ENCODE measurements at places on chromosomes 7 and 10.

- DNase-seq = peak; percentile 22
Measured at GRCh38 chr7:36312064-36312914, 77.4 kb upstream of the ANLN start.

GRCh38 chr7:131302876-131303707 is 24.6 kb upstream of the MKLN1 start:
- peak; percentile 25 for DNase-seq

GRCh38 chr7:45185028-45185863 is 27.7 kb downstream of the RAMP3 start:
- no peak for DNase-seq

- no peak for DNase-seq
Measured at GRCh38 chr10:121076776-121077715, 225.9 kb downstream of the WDR11 start.

DNA sequence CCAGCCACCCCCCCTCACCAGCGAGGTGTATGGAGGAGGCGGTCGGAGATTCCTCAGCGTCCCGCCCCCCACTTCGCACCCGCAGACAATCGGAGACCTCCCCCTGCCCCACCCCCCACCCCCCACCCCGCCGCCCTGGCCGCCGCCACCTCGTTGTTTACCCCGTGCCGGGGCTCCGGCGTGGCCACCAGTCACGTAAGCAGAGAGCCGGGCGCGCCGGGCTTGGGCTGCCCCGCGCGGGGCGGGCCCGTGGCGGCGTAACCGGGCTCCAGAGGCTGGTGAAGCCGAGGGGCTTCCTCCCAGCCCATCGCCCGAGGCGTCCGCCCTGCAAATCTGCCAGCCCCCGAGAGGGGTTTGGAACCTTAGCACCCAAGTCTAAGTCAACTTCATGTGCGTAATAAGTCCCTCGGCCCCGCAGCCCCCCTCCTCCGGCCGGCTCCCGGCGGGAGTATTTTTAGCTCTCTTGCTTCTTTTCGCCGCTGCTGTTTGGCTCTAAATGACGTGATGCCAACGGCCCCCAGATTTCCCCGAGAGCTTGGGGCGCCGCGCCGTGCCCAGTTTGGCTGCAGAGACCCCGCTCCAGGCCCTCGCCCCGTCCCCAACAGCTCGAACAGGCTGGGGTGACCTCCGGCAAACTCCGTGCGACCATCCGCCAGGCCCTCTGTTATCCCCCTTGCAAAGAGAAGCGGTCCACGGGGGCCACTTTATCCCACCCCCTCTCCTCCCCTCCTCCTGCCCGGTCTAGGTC is 2.7 kb downstream of the MXI1 start:
- DNase-seq = peak; percentile 52

DNA sequence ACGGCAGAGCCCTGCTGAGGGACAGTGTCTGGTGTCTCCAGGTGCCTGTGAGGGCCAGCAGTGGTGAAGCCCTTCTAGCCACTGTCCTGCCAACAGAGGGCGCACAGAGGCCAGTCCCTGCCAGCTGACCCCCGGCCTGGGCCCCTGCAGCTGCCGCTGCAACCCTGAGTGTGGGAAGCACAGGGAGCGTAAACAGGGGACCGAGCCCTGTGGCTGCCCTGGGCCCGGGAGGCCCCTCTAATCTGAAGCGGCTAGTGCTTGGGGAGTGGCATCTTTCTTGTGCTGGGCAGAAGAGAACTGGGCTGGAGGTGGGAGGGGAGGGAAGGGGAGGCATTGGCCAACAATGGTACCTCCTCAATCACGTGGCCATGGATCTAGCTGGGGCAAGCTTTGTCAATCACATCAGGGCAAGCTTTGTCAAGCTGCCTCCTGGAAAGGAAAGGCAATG is 34.6 kb downstream of the TRIM8 start:
- no peak for DNase-seq

- no peak for DNase-seq
Measured at GRCh38 chr10:104501864-104502579, 139.1 kb upstream of the SORCS3 start.

- DNase-seq = no peak
Measured at GRCh38 chr7:47669178-47669891, 87.4 kb upstream of the TNS3 start.

DNA sequence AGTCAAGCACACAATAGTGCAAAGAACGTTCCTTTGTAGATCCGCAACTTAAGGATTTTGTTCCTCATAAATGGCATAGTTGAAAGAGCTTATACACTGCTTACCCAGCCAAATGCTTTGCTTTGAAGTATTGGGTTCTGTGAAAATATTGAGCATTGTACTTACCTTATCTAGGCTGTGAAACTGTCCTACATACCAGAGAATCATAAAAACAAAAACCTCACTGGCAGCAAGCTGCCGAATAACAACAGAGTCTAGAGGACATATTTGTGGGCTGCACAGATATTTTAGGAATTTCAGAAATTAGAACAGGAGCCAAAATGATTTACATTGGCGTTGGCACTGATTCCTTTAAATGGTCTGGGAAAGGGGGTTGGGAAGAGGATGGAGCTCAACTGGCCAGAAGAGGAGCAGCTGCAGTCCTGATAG is 174.8 kb downstream of the RTKN2 start:
- no peak for DNase-seq

DNA sequence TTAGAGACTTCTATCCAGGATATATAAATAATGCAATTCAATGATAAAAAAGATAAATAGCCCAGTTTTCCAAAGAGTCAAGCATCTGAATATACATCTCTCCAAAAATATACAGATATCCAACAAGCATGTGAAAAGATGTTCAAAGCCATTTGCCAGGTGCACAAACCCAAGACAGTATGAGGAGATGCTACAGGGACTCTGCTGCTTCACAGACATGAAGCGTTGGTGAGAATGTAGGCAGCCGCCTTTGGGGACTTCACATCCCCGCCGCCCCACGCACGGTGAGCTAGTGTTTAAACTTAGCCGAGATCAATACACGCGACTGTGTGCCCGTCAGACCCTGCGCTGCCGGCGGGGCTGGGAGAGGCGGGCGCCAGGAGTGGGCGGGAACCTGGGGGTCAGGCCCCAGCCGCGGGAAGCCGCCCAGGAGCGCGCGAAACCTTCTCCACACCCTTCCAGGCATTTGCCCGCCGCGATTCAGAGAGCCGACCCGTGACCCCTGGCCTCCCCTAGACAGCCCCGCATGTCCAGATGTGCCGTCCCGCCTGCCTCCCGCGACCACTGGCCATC is 927 bp upstream of the ALOX5 start:
- peak; percentile 25 for DNase-seq

DNA sequence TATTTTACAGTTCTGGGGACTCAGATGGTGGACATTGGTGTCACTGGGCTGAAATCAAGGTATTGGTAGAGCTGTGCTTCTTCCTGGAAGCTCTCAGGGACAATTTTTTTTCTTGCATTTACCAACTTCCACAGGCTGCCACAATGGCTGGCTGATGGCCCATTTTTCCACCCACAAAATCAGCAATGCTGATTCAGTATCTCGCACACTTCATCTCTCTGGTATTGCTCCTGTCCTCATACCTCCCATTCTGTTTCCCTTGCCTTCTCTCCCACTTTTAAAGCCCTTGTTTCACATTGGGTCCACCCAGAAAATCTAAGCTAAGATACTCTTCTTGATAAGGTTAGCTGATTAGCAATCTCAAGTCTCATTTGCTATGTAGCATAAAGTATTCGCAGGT is 530.9 kb upstream of the POM121L12 start:
- no peak for DNase-seq

GRCh38 chr10:58765910-58766309 is 253.2 kb downstream of the BICC1 start:
- DNase-seq = no peak

- DNase-seq = no peak
Measured at GRCh38 chr7:38819463-38819862, 89.5 kb downstream of the VPS41 start.
